Stimulated activated CD4-positive, alpha-beta T cell treated with anti-CD3 and anti-CD28 coated beads, TNF-alpha, amount 100 ng/mL, for 24 hours (primary cell): ENCODE measurements at places on chromosomes 7 and 10.

- no peak for DNase-seq
Measured at GRCh38 chr10:109911903-109912302, 11.4 kb downstream of the XPNPEP1 start.

- no peak for DNase-seq
Measured at GRCh38 chr10:122532601-122533296, 27.8 kb upstream of the DMBT1 start.

DNA sequence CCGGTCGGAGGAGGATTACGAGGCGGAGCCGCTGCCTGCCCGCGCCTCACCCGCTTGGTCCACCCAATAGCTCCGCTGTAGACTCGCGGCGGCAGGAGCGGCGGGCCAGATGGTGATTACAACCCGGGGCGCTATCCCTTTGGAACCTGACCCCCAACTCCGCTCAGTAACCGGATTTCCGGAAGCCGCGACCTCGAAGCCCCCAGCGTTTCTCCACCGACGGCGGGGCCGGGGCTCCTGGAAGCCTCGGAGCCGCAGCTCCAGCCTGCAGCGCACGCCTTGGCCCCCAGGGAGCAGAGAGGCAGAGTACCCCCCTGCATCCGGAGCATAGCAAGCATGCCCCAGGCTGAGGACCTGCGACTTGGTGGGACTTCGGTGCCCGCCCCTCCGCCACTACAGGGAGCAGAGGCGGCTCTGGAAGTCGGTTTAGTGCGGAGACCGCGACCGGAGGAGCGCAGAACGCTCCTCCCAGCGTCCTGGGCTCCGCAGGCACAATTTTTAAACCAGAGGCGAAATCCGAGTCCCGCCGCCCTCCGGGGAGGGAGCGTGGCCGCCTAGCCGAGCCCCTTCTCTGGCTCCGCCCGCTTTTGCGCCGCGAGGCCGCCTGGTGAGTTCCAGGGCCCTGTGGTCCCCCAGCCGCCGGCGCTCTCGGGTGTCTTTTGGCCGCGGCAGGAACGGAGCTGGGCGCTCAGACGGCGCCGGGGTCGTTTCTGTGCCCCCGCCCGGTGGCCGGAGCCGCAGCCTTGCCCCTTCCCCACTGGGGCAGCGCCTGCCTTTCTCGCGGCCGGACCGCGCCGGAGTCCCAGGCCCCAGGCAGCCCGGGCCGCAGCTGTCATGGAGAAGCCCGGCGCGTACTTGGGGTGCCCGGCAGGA, 28.2 kb upstream of the BMS1 start:
- no peak for DNase-seq

DNA sequence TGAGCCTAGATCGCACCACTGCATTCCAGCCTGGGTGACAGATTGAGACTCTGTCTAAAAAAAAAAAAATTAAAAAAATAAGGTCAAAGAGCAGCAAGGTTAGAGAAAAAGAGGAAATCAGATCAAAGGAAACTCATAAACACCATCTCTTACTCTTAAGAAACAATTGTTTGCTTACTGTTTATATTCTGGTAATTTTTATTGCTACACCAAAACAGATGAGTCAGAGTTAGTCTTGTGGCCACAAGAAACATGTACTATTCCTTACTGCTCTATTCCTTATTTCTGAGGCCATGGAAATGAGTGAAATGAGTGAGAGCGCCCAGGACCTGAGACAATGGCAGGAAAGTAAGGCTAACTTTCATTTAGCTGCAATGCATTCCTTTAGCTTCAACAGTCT, 387.3 kb downstream of the HPSE2 start:
- no peak for DNase-seq

GRCh38 chr7:78510580-78511188, 712.1 kb downstream of the PHTF2 start:
- no peak for DNase-seq

DNA sequence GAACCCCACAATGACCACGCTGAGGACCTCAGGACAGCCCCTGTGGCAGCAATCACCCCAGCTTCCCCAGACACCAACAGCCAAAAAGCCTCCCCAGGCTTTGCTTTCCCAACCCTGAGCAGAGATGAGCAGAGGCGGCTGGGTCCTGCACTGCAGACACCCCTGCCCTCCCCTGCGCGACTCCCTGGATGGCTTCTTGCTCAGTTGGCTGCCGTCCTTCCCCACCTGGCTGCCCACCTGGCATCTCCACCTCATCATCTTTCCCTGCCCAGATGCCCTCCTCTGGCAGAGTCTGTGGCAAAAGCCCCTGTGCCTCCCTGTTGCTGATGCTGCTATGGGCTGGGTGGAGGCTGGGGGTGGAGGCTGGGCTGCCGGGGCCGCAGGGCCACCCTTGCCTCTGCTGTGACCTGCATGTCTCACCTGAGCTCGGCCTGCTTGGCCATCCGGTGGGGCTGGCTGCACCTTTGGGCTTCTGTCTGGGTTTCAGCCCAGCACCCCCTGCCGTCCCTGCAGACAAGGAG, 567.7 kb downstream of the TCERG1L start:
- no peak for DNase-seq

DNA sequence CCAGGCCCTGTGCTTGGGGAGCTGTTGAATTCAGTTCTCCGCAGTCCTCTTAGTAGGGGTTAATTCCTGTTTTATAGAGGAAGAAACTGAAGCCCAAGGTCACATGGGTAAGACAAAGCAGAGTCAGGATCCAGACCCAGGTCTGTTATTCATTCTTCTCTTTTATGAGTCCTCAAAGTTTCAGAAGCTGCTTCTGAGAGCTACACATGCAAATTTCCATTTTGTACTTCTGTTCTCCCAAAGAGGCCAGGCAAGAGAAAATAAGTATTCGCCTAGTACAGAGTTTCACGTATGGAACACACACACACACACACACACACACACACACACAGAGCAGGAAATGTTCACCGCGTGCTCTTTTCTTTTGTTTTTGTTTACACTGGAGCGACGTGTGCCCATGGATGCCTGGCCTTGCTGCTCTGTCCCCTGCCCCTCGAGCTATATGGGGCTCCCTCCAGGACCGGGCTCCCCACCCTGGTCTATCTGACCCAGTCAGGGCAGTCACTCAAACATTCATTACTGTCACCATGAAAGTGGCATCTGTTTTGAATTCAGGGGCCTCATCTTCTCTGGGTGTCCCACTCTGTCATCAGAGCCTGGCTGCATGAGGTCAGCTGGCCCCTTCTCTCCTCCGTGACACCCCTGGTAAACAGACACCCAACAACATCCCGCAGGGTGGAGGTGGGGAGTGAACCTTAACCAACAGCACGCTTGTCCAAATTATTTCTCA, 84.4 kb downstream of the TNS3 start:
- no peak for DNase-seq

DNA sequence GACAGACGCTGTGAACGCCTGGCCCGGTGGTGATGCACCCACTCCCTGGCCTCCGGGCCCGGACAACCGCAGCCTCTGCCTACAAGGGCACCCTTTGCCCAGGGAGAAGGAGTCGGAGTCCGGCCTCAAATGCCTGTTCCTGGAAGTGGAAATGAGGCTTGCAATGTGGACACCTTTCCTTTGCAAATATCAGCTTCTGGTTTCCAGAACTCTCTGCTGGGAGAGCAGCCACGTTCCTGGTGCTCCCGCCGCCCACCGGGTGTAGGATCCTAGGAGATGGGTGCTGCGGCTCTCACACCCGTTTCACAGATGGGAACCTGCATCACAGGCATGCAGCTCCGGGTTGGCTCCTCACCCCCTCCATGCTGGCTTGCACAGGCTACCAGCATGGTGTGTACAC, 2.9 kb downstream of the FOXL3 start:
- DNase-seq, result no peak

GRCh38 chr10:51651063-51651462, 48.3 kb downstream of the CSTF2T start:
- DNase-seq, result no peak

- DNase-seq, result no peak
Measured at GRCh38 chr7:51261117-51261835, 55.3 kb downstream of the COBL start.

- DNase-seq, result no peak
Measured at GRCh38 chr10:107708981-107709380, 544.5 kb upstream of the SORCS1 start.

DNA sequence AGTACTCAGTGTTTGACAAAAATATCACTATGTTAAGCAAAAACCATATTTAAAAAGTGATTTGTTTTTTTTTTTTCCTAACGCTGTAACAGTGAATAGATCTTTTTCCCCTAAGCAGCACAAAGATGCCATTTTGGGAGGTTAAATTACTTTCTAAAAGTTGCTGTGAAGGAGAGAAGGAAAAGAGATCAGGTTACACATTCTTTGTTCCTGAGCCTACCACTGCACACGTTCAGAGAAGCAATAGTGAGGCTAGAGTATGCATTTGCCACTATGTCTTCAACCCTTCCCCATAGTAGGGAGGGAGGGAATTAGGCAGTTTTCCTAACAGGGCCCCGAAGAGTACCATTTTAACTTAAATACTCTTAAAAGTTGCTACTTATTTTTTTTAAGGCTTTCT, 38.9 kb downstream of the BMPR1A start:
- DNase-seq, result no peak

DNA sequence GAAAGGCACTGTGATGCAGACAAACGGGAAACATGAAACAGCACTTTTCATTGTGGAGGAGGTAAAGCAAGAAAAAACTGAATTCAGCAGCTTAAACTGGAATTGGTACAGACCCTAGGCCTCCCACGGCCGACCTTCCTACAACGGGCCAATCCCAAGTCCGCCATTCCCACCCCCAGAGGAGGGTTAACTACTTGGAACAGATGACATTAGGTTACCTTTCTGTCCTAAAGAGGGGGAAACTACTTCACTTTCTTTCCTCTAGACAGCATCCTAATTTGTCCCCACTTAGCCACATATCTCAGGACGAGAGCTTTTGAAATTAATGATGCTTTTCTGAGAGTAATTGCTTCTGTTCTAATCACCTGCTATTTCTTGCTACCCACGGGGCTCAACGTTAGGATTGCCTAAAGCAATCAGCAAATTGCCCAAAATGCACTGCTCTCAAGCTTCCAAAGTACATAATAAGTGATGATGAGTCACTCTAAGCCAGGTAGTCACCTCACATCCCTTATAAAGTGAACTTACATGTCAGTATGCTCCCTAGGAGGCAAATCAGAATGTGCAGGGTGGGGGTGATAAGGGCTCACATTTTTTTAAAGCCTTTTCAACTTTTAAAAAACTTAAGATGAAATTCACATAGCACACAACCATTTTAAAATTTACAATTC, 36.7 kb downstream of the LSM5 start:
- DNase-seq, result no peak

DNA sequence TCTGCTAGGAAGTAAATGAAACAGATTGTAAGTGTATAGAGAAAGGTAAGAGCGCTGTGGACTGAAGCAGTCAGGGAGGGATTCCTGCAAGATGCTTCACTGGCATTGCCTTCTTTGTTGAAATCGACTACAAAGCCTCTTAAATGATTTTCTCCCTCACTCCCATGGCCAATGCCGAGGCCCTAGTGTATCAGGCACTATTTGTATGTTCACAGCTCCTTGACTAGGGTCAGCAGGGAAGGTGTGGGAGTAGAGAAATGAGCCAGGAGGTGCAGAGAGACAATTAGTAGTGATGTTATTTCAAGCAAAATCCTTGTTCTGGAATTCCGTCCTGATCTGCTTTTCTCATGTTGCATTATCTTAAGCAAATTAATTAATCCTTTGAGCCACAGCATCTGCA, 22.9 kb upstream of the DUSP5 start:
- no peak for DNase-seq

DNA sequence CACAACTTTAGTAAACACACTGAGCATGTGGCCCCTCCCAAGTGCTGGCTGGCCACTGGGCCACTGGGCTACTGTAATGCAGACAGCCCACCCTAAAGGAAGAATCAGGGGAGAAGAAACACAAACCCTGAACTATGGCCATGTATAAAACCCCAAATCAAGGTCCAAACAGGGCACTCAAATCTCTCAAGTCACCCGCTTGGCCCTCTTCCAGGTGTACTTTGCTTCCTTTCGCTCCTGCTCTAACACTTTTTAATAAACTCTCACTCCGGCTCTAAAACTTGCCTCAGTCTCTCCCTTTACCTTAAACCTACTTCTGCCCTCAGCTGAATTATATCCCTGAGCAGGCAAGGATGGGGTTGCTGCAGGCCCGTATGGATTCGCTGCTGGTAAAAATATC, 72.6 kb downstream of the TPK1 start:
- DNase-seq, result no peak

DNA sequence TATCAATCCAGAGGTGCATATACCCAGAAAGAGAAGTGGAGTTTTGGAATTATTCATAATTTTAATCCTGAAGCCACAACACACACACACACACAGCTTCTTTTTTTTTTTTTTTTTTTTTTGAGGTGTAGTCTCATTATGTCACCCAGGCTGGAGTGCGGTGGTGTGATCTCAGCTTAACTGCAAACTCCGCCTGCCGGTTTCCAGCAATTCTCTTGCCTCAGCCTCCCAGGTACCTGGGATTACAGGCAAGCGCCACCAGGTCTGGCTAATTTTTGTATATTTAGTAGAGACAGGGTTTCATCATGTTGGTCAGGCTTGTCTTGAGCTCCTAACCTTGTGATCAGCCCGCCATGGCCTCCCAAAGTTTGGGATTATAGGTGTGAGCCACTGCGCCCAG, 35.4 kb downstream of the TET1 start:
- DNase-seq, result no peak

DNA sequence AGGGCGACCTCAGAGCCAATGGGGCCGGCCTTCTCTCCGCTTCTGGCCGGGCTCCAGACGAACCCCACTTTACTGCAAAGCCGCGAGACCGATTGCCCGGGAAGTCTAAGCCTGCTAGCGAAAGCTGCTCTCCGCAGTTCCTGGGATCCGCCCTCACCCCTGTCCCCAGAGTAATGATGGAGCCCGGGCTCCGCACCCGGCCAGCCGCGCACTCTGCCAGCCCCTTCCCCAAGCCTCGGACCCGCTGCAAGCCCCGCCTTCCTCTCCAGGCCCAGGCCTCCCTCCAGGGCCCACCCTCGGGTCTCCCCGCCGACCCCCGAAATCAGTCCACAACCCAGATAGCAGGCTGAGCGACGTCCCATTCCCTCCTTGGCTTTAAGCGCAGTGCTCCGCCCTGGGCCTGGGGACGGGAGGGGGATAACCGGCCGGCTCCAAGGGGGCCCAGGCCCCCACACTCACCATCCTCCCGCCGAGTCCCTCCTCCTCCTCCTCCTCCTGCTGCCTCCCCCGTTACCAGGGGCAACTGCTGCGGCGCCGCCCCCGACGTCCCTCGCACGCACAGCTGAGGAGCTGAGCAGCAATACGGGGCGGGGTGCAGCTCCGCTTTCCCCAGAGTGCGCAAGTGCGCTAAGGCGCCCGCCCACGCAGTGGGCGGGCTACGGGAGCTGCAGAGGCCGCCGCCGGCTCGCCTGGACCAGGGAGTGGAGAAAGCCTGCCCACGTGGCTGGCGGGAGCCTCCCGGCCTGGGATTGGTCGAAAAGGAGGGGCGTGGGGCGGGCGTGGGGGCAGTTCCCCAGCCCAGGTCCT, at the start of gene ARL3:
Gene ARL3, minus strand, starts transcription at position 584 of the 807 bp plus-strand sequence. Its CDS starts 122 bp downstream, at position 462.
- peak; percentile 91 for DNase-seq

GRCh38 chr7:108351729-108352131, 104.5 kb downstream of the NRCAM start:
- DNase-seq, result no peak
